ENCODE measurements at places on chromosomes 1 and 21. TPM values are rescaled to one million over a fixed set of nuclear protein-coding genes. Genes with fewer than 3 reads are reported as not detected.

The GJA9 gene
- total RNA-seq = not detected

The PAPPA2 gene
- total RNA-seq = 0.16 TPM

The MNDA gene
- not detected for total RNA-seq

The TXNIP gene
- 18.7 TPM for total RNA-seq

The FGR gene
- not detected for total RNA-seq

All from mesangial cell (primary cell).